ENCODE measurements at places on chromosomes 7 and 10.

GRCh38 chr10:16735671-16736070 lies 81.6 kb downstream of the RSU1 start:
- DNase-seq = no peak

- no peak for DNase-seq
These were observed 174.8 kb upstream of the PRPS1L1 start for GRCh38 chr7:18202315-18203045.

- no peak for DNase-seq
These were observed 743 bp upstream of the NRF1 start for GRCh38 chr7:129610709-129611245.

DNA sequence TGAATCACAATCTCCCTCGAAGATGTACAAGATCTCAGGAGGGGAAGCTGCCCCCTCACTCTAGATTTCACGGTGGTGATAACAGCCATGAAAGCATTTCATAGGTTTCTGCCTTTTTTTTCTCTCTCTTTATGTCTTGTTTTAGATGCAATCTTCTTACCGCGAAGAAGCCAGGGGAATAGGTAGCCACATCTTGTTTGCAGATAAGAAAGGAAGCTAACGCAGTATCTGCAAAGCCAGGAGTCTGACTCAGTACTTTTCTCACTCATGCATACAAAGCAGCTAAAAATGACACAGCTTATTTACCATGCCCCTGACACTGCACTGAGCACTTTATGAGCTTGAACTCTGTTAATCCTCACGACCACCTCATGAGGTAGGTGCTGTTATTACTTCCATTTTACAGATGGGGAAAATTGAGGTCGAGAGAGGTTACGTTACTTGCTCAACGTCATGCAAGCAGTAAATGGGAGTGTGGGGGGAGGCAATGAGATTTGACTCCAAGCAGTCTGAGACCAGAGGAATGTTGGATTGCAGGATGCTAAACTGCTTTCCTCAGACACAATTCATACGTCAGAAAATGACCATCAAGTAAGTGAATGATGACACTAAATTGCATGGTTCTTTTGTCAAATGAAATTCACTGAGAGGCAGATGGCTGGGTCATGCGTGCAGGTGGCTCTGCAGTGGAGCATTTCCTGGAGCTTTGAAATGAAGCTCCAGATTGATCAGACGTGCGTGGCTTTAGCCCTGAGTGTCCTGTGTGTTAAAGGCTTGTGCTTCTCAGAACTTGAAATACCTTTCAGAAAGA lies 3.3 kb downstream of the MAP3K8 start:
- DNase-seq = peak; percentile 84

- DNase-seq = no peak
These were observed 4.4 kb upstream of the C10orf90 start for GRCh38 chr10:126674741-126675515.

DNA sequence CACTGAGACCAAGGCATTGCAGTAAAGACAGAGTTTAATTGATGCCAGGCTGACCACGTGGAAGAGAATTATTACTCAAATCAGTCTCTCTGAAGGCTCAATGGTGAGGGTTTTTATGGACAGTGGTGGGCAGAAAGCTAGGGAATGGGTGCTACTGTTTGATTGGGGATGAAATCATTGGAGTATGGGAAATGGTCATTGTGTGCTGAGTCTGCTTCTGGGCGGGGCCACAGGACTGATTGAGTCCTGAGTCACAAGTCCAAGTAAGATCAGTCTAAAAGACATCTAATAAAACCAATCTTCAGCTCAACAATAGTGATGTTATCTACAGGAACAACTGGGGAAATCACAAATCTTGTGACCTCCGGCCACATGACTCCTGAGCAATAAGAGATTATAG lies 868.4 kb downstream of the SORCS3 start:
- no peak for DNase-seq

DNA sequence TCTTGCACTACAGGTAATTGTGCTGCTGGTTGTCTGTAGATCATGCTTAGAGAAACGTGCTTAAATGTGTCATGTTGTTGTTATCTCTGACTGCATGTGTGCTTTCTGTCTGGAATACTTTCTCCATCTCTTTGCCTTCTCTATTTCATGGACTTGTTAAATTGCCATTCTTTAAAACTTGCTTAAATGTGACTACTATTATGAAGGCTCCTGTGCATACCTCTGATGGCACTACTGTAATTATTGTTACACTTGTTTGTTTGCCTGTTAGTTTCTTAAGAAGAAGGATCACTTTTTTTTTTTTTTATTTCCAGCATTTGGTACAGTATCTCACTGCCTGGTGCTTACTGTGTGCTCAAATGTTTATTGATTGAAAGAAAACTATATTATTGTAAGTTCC lies 41.6 kb downstream of the KMT2E start:
- DNase-seq = no peak

GRCh38 chr7:44382459-44383265 lies 57.3 kb upstream of the CAMK2B start:
- no peak for DNase-seq

- DNase-seq = no peak
These were observed 36.9 kb upstream of the SH2D4B start for GRCh38 chr10:80500572-80501380.

GRCh38 chr10:10591715-10592341 lies 425.8 kb upstream of the CELF2 start:
- peak; percentile 26 for DNase-seq

DNA sequence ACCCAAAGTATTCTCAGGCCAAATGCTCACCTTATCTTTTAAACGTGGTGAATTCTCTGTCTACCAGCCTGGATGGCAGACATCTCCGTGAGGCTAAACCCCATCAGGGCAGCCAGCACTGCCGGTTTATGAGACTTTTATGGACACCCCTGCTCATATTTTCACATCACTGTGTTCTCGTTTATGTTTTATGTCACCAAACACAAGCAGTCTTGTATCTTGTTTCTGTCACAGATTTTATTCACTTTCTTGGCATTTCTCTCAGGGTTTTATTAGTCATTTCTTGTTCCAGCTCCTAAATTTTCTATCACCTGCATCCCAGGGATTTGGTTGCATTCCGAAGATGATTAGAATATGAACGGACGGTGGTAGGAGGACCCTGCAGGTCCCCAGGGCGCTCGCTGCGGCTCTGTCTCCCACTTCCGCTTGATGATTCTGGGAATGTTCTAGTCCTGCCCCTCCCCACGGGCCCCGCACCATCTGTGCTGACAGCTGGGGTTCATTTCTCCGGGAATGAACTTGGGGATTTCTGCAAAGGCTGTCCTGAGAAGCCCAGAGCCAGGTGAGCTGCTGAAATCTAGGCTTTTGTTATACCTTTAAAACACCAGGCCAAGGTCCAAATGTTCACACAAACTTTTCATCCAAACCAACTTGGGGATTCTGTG lies 217.6 kb downstream of the GFRA1 start:
- DNase-seq = no peak

GRCh38 chr7:28296571-28297483 lies 115.5 kb upstream of the CREB5 start:
- DNase-seq = peak; percentile 24

GRCh38 chr10:22655312-22655981 lies 58.9 kb downstream of the PIP4K2A start:
- peak; percentile 78 for DNase-seq

GRCh38 chr10:125114761-125115391 lies 45.5 kb downstream of the CTBP2 start:
- no peak for DNase-seq

DNA sequence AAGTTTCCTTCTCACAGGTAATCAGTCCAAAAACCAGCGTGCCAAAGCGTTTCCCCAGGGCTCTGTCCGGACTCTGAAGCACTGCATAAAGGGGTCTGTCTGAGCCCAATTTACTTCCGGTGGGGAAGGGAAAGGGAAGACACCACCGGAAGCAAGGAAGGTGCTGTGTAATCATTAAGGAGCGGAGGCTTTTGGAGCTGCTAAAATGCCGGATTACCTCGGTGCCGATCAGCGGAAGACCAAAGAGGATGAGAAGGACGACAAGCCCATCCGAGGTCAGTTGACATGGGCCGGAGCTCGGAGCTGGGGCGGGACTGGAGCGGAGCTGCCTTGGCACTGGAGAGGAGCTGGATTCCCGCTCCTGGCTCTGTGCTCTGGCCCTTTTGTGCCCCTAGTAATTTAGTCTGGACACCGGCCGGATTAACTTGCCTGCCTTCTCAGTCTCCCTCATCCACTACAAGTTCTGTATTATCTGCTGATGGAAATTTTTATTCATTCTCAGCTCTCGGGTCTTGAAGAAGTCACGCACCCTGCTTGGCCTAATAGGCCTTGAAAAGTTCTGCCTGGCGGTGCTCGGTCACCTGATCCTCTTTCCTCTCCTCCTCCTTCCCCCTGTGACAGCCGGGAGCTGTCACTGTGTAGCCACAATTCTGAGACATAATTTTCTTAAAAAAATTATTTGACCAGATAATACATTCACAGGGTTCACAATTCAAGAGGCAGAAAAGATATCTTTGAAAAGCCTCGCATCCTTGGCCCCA lies at the start of gene PSMC2:
TSS of gene PSMC2 (plus strand) at position 137 of the 761 bp plus-strand sequence. CDS start at position 206, 69 bp downstream.
- peak; percentile 91 for DNase-seq

DNA sequence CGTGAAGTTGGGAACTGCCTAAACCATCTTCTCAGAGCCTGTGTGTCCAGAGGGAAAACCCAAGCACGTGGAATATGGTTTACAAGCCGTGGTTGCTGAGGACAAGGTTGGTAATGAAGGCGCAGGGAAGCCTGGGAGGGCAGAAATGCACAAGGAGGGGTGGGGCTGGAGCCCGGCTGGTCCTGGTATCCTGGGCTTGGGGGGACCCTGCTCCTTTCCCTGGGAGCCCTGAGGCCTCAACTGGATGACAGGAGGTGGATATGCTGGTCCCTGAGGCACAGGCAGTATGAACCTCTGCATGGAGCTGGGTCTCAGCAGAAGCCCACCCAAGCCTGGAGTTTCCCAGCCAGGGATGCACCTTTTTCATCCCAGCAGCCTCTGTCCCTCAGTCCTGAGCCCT lies 80.3 kb upstream of the RET start:
- DNase-seq = no peak

- DNase-seq = no peak
These were observed 7.7 kb upstream of the BET1 start for GRCh38 chr7:94011714-94012353.

- DNase-seq = no peak
These were observed 35.6 kb upstream of the GRB10 start for GRCh38 chr7:50818324-50818723.

- peak; percentile 67 for DNase-seq
These were observed 61.9 kb downstream of the RGS10 start for GRCh38 chr10:119480667-119481066.

DNA sequence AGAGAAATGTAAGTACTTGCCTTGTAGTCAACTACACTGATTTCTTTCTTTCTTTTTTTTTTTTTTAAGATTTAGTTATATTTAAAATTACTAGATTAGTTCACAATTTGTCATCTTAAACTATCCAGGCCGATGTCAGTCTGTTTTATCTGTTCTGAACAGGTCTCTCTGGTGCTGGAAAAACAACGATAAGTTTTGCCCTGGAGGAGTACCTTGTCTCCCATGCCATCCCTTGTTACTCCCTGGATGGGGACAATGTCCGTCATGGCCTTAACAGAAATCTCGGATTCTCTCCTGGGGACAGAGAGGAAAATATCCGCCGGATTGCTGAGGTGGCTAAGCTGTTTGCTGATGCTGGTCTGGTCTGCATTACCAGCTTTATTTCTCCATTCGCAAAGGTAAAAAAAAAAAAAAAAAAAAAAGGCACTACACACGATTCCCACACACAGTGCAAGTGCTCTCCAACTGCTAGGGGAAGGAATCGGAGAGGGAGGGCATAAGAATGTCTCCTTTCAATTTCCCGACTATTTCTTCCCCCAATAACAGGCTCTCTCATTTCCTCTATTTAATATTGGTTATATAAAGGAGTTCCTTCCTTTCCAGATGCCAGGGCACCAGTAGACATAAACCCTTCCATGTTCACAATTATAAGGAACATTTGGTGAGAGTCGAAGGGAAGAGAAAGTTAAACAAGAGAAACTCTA lies 53.4 kb downstream of the PAPSS2 start:
- no peak for DNase-seq

DNA sequence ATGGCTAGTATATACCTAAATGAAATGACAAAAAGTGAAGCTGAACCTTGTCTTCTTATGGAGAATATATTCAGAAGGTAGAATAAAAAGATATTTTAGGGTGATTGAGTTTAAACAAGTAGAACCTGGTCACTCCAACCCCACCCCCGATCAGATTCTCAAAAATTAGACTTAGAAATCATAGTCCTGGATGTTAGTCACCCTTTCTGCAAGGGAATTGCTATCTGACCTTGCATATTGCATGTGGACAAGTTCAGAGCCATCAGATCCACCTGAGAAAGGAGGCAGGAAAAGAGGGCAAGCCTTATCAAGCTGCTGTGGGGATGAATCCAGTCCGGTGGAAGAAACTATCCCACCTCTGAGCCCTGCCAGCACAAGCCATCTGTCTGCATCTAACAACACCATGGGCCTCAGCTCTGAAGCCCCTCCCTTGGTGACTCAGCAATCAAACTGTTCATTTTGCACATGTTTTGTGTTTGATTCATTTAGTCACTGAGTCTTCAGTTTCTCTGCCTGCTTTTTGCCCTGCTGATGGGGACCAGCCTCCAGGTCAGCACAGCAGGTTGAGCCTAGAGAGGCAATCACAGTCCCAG lies 727.3 kb downstream of the AUTS2 start:
- DNase-seq = peak; percentile 21

GRCh38 chr10:29876008-29876555 lies 183.3 kb downstream of the JCAD start:
- DNase-seq = no peak

DNA sequence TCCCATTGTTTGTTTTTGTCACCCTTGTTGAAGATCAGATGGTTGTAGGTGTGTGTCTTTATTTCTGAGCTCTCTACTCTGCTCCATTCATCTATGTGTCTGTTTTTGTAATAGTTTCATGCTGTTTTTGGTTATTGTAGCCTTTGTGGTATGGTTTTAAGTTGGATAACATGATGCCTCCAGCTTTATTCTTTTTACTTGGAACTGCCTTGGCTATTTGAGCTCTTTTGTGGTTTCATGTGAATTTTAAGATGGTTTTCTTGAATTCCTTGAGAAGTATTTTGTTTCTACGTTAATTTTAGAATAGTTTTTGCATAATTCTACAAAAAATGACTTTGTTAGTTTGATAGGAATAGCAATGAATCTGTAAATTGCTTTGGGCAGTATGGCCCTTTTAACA lies 170.0 kb upstream of the IGFBP3 start:
- peak; percentile 45 for DNase-seq

GRCh38 chr7:8305104-8305503 lies 43.1 kb upstream of the ICA1 start:
- no peak for DNase-seq

GRCh38 chr10:124089859-124090258 lies 3.5 kb downstream of the CHST15 start:
- no peak for DNase-seq

- no peak for DNase-seq
These were observed 145.1 kb upstream of the MKLN1 start for GRCh38 chr7:131182446-131183058.

- DNase-seq = no peak
These were observed 54.1 kb upstream of the FAM180A start for GRCh38 chr7:135802697-135803096.
